ENCODE measurements at places on chromosomes 11 and 22.

DNA sequence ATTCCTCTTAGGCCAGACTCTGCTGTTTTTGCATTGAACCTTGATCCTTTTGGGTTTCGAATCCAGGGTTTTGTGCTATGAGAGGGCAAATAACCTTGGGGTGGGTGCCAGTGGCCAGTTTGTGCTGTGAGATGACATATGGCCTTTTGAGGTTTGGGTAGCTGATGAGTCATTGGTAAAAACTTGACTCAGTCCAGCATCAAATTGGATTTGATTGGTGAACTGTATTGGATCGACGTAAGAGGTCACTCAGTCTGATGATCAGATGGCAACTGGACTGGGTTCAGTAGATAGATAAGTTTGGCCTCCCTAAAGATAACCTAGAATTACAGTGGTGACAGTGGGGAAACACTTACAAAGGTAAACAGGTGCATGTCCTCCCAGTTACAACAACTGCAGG lies 41.0 kb upstream of the XKR3 start:
- DNase-seq: no peak

DNA sequence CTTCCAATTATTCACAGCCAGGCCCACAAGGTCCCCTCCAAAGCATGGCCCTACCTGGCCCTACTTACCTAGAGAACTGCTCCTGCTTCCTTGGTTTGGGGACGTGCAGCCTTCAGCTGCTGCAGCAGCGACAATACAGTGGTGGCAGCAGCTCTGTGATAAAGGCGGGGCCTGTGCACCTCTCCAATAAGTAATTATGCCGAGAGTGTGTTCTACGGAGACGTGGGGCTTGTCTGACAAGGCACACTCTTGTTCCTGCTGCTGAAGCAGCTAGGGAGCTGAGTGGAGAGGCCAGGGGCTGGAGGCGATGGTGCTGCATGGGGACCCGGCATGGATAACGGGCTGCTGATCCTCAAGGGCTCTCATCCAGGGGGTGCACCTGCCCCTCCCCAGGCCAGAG lies 98.0 kb upstream of the THY1 start:
- no peak for DNase-seq

- DNase-seq: no peak
Observed at GRCh38 chr11:122344215-122344614, 228.2 kb upstream of the BLID start.

DNA sequence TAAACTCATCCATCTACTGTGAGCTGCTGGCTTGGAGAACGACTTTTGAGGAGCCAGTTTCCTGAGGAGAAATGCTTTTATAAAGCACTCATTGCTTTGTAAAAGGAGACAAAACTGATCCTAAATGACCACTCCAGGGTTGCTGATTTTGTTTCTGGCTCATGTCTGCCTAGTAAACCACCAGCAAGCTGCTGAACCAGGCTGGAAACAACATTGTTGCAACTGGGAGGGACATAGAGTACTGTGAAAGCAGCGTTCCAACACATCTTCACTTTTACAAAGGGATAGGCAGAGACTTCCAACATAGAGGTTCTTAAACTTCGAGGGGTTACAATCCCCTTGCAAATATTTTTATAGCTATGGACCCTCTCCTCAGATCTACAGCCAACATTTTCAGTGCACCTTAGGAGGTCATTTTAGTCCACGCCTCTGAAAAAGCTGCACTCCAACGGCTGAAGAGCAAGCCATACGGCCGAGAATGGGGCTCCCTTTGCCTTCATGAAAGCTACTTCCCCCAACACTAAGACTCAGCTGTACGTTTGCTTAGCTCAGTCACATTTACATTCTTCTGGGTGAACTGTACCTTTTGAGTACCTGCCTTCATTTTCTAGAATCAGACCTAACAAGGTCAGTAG lies 54.7 kb downstream of the PANX1 start:
- no peak for DNase-seq

- DNase-seq: no peak
Observed at GRCh38 chr11:97354576-97354975, 964.8 kb downstream of the JRKL start.

GRCh38 chr11:96113193-96113681 lies 189.3 kb upstream of the MTMR2 start:
- DNase-seq: no peak

- DNase-seq: no peak
Observed at GRCh38 chr11:62266558-62266957, 3.4 kb upstream of the SCGB2A2 start.

DNA sequence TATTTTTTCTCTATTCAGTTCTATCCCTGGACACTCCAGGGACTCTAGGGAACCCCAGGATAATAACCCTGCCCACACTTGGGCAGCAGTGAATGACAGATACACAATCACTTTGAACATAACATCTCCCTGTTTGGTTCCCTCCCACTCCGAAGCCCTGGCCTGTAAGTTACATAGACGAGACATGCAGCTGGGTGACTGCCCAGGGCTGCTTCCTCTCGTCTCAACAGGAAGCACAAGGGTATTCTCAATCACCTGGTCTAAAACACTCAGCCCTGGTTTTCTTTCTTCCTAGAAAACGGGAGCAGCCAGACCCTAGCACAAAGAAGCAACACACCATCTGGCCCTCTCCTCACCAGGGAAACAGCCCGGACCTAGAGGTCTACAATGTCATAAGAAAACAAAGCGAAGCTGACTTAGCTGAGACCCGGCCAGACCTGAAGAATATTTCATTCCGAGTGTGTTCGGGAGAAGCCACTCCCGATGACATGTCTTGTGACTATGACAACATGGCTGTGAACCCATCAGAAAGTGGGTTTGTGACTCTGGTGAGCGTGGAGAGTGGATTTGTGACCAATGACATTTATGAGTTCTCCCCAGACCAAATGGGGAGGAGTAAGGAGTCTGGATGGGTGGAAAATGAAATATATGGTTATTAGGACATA lies 19.4 kb downstream of the LAYN start:
- DNase-seq: no peak

DNA sequence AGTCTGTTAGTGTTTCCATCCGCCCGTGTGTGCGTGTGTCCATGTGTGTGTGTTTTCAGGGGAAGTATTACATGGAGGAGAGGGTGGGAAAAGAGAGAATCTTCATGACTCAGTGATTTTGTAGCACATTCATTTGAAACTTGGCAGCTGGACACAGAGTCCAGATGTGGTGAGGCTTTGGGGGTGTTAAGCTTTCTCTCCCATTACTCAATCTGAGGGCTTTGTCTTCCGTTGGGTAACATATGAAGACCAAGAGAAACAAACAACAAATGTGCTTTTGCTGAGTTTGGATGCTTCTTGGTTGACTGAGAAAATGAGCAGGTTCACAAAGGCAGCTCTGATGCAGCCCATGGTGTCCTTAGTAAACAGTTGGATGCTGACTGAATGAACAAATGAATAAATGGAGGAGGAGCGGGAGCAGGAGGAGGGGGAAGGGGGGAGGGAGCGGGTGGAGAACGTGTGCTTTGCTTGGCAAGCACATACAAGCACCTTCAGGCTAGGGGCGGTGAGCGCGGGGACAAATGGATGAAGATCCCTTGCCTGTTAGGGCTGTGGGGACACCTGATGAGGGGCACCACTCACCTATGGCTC lies 104.3 kb downstream of the ST3GAL4 start:
- DNase-seq: no peak

DNA sequence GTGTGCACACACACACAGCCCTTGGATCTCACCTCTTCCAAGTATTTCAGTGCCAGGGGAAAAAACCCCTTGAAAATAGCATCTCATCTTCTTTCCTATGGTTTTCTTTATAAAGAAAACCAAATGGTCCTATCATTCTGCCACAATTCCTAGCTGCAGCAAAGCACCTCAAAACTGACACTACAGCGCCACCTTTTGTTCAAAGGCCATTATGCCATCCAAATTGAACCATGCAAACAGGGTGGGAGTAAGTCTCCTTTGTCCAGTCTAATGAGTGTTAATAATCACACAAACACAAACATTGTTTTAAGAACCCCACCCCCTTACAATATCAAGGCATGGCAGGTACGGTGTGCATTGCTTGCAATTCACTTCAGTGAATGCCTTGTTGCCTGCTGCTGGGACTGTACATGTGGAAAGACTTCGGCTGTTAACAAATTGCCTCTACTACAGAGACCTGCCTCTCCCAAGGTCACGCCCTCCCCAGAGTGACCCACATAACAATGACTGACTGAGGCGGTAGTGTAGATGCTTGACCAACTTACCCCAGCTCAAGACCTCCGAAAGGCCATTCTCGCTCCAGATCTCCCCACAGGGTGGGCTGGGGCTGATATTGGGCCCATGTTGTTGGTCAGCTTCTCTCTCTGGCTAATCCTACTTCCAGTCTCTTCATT lies 31.7 kb downstream of the FAM181B start:
- DNase-seq: no peak

- peak; percentile 43 for DNase-seq
Observed at GRCh38 chr11:64358907-64359711, at the start of gene RPS6KA4. Gene RPS6KA4 (plus strand): TSS chr11:64359162. CDS start chr11:64359236, 74 bp downstream.

GRCh38 chr11:77801477-77801876 lies 19.0 kb downstream of the RSF1 start:
- no peak for DNase-seq

- peak; percentile 80 for DNase-seq
Observed at GRCh38 chr11:72413914-72414628, 20.3 kb downstream of the CLPB start.

DNA sequence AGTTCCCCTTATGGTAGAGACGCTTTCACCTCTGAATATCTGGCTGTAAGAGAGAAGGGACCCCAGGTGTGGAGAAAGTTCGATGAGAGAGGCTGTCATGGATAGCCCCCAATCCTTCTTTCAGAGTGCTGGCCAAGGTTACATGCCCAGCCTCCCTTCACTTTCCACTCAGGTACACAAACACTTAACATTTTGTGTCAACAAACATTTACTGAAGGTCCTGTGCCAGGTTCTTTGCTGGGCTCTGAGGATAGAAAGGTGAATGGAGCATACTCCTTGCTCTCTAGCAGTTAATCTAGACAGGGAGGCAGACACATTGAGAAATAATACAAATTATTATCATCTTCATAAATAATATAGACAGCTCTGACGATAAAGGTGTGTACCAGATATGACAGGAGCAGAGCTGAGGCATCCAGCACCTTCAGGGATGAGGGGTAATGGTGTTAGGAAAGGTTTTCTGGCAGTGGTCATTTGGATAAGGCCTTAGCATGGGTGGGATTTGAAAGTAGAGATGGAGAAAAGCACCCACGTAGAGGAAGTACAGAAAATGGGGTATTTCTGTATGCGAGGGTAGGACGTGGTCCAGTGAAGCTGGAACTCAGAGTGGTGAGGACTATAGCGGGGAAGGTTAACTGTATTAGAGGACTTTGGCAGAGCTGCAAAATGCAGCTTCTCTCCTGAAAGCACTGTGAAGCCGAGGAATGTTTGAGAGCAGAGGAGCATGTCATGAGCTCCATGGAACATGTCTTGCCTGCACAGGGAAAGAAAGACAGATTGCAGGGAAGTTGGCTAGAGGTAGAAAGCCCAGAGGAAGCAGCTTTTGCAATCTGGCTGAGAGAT lies 19.6 kb downstream of the PPFIBP2 start:
- DNase-seq: no peak

- no peak for DNase-seq
Observed at GRCh38 chr11:88494848-88495247, 157.3 kb upstream of the CTSC start.

DNA sequence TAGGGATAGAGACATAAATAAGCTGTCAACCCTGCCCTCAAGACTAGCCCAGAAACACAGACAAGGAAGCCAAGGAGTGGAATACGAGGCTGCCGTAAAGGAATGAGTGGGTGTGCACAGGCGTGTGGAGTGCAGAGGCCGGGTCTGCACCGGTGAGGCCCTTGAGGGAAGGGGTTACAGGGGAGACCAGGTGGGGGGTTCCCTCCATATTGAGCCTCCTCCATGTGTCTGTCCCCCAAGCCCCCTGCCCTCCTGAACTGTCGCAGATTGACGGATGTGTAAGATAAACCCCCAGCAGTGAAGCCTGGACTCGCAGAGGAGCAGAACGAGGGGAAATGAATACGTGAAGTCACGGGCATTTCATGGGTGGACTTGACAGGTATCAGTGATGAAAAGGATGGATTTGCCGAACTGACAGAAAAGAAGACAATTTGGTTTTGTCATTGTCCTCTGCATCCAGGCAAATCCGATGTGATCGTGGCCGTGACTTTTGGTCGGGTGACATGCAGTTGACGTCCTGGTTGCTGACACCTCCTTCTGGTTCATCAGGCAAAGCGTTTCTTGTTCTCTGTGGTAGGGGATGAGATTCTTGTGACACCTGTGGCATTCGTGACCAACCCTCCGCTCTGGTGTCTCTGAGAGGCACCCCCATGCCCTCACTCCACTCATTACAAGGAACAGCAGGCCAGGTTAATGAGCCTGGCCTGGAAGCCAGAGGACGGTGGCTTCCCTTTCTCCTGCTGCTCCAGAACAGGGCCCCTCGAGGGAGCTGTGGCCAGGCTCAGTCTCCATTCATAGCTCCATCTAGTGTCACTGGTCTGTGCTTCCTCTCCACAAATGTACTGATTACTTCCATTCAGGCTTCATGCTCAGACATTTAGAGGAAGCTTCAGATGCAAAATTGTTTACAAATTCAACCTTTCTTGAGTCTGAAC lies 223.1 kb upstream of the B3GAT1 start:
- no peak for DNase-seq

- DNase-seq: no peak
Observed at GRCh38 chr11:33358150-33358831, 101.1 kb downstream of the HIPK3 start.

DNA sequence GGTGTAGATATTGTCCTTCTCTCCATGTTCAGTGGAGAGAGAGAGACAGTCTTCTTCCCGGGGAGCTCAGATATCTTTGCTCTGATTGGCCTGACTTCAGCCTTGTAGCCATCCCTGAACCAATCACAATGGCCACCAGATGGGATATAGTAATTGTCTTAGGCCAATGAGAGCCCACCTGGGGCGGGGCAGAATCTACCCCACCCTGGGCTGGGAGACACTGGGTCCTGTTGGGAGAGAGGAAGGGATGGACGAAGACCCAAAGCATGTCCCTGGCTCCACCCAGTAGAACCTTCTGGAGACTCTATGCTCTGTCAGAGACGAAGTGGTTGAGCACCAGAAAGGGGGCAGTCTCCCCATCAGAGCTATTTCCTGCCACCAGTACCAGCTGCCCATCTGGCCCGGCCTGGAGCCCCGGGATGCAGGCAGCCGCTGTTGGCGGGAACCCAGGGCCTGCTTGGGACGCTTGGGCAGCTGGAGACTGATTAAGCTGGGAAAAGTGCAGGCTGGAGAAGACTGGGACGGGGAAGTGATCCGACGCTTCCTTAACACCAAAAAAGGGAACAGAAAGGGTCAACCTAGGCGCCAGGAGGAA lies 31.6 kb upstream of the CBX7 start:
- DNase-seq: no peak

- DNase-seq: no peak
Observed at GRCh38 chr11:14669499-14669898, 25.9 kb downstream of the PDE3B start.

- DNase-seq: no peak
Observed at GRCh38 chr11:61688365-61689163, 8.4 kb downstream of the DAGLA start.

DNA sequence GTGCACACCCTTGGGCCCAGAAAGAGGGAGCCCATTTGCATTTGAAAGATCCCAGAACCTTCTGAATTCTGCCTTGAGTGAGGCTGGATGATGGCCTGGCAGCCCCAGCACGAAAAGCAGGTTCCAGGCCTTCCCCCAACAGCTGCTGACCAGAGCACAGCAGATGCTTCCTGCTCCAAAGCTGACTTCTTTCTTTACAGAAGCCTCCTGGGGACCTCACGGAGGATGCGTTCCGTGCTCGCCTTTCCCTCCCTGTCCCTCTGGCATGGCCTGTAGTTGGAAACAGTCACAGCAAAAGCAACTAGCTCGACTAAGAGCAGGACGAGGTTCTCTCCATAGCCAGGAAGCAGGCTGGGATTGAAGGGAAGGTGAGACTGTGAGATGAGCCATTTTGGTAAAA lies 107.7 kb upstream of the B3GAT1 start:
- DNase-seq: no peak

GRCh38 chr11:113771964-113772363 lies 1.5 kb downstream of the ZW10 start:
- DNase-seq: no peak
